ENCODE measurements at places on chromosomes 16 and 17. TPM values are rescaled to one million over a fixed set of nuclear protein-coding genes. Genes with fewer than 3 reads are reported as not detected.

ATF7IP2 gene
- total RNA-seq, result 30.4 TPM

EXOSC6 gene
- 27.8 TPM for total RNA-seq

CNGB1 gene
- total RNA-seq, result not detected

SHISA6 gene
- total RNA-seq, result 0.52 TPM

SLFN12L gene
- total RNA-seq, result not detected

MEIOC gene
- total RNA-seq, result 17.2 TPM

GINS3 gene
- 17.0 TPM for total RNA-seq

SLC12A3 gene
- total RNA-seq, result not detected

HCRT gene
- total RNA-seq, result not detected

MT1G gene
- total RNA-seq, result 176 TPM

TRPV3 gene
- total RNA-seq, result 0.69 TPM

USP43 gene
- 7.2 TPM for total RNA-seq

FOXC2 gene
- total RNA-seq, result not detected

EFCAB13 gene
- total RNA-seq, result 3.6 TPM

MED13 gene
- 45.8 TPM for total RNA-seq

OTOP2 gene
- total RNA-seq, result not detected

DNAI2 gene
- not detected for total RNA-seq

MT4 gene
- not detected for total RNA-seq

PLEKHH3 gene
- total RNA-seq, result 24.8 TPM

SEBOX gene
- total RNA-seq, result not detected

LYZL6 gene
- not detected for total RNA-seq

LAT gene
- total RNA-seq, result 0.19 TPM

CRYM gene
- 18.0 TPM for total RNA-seq

STX1B gene
- total RNA-seq, result 7.2 TPM

IL34 gene
- 4.6 TPM for total RNA-seq

LRRC46 gene
- total RNA-seq, result 0.35 TPM

CCL17 gene
- not detected for total RNA-seq

TMIGD1 gene
- total RNA-seq, result not detected

ASPHD1 gene
- total RNA-seq, result 11.3 TPM

FOXJ1 gene
- 8.7 TPM for total RNA-seq

MYO15B gene
- total RNA-seq, result 7.2 TPM

PLD2 gene
- total RNA-seq, result 55.9 TPM

SLC5A11 gene
- 0.07 TPM for total RNA-seq

COG4 gene
- 46.9 TPM for total RNA-seq

SOX15 gene
- 23.6 TPM for total RNA-seq

TTYH2 gene
- total RNA-seq, result 5.2 TPM

FN3K gene
- 12.9 TPM for total RNA-seq

ARL4D gene
- total RNA-seq, result 8.7 TPM

ST6GALNAC1 gene
- not detected for total RNA-seq

MYH2 gene
- total RNA-seq, result 27.7 TPM

ALOX15B gene
- total RNA-seq, result 0.39 TPM

CRAMP1 gene
- 17.9 TPM for total RNA-seq

PRRT2 gene
- 13.3 TPM for total RNA-seq

ABCC11 gene
- not detected for total RNA-seq

TBC1D3I gene
- total RNA-seq, result not detected

USH1G gene
- 3.5 TPM for total RNA-seq

DPEP2 gene
- total RNA-seq, result not detected

GRIN2C gene
- not detected for total RNA-seq

CA5A gene
- not detected for total RNA-seq

CHP2 gene
- total RNA-seq, result 3.7 TPM

CACNA1G gene
- 3.6 TPM for total RNA-seq

LDHD gene
- total RNA-seq, result 10.6 TPM

C1QTNF8 gene
- not detected for total RNA-seq

GPR179 gene
- total RNA-seq, result 0.03 TPM

HEATR9 gene
- not detected for total RNA-seq

STH gene
- total RNA-seq, result not detected

HS3ST4 gene
- 2.1 TPM for total RNA-seq

Measured in GM23338 (cell line).